Activated naive CD8-positive, alpha-beta T cell treated with anti-CD3 and anti-CD28 coated beads for 36 hours (primary cell): ENCODE measurements at places on chromosomes 11 and 22. TPM values are rescaled to one million over a fixed set of nuclear protein-coding genes. Genes with fewer than 3 reads are reported as not detected.
A peak's percentile ranks its signal among the peaks of the same experiment; 100 is the strongest.

KCNJ1 gene
- not detected for total RNA-seq

FGF19 gene
- total RNA-seq, result not detected

HSPB2 gene
- not detected for total RNA-seq

HBG2 gene
- not detected for total RNA-seq

CARD18 gene
- total RNA-seq, result not detected

- peak; percentile 48 for DNase-seq
- H3K4me1 ChIP-seq, result no peaks in the 10 kb centered on the region
- no peak overlapping the region for H3K27ac ChIP-seq
- peaks cover 13% of the 10 kb centered on the region for H3K36me3 ChIP-seq
Measured at GRCh38 chr22:38298312-38299005, 18.8 kb downstream of the CSNK1E start.

GRCh38 chr11:116329354-116330090, 443.3 kb downstream of the BUD13 start:
- H3K36me3 ChIP-seq, result no peaks in the 10 kb centered on the region
- DNase-seq, result no peak
- no peak overlapping the region for H3K27ac ChIP-seq

- H3K27me3 ChIP-seq, result no peaks in the 10 kb centered on the region
- H3K4me3 ChIP-seq, result no peak overlapping the region
- H3K4me1 ChIP-seq, result no peaks in the 10 kb centered on the region
- no peaks in the 10 kb centered on the region for H3K36me3 ChIP-seq
- no peak overlapping the region for H3K27ac ChIP-seq
Measured at GRCh38 chr11:24683583-24683982, 186.7 kb downstream of the LUZP2 start.

DNA sequence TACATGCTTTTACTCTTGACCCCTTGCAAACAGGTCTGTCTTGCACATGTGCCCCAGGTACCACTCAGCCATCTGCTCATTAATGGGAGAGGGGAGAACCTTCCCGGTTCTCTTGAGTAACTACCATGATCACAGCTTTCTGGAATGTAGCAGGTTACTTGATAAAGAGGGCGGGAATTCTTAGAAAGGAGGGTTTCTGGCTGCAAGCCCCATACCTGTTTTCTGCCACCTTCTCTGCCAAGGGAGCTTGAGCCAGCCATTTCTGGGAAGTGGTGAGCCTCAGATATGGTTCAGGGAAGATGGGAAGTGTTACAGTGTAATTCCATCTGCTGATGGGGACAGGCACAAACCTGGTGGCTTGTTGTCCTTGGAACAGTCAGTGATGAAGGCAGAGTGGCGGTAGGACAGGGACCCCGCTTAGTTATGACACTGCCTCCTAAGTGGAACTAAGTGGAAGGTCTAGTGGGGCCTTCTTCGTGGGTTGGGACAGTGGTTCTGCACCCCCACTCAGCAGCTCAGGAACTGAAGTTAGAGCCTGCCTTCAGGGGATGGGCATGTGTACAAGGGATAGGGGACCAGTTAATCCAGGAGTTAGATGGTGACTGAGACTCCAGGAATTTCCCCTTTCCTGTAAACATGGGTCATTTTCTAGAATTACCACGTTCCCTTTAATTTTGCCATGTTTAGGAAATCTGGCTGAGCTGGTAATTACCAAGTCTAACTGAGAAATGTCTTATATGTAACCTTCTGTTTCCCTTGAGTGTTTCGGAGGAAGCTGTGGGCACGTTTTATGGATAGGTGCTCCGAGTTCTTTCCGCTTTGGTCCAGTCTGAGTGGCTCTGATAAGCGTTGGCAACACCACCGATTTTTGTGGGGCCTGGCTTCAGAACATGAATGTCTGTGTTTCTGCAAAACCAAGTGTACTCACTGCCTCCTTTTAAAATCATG, 35.3 kb downstream of the BCR start:
- peaks cover 61% of the 10 kb centered on the region for H3K4me1 ChIP-seq
- no peaks in the 10 kb centered on the region for H3K27me3 ChIP-seq
- H3K27ac ChIP-seq, result peak overlapping the region; percentile 96
- DNase-seq, result no peak
- peaks cover 13% of the 10 kb centered on the region for H3K36me3 ChIP-seq
- H3K4me3 ChIP-seq, result peak overlapping the region; percentile 56

DNA sequence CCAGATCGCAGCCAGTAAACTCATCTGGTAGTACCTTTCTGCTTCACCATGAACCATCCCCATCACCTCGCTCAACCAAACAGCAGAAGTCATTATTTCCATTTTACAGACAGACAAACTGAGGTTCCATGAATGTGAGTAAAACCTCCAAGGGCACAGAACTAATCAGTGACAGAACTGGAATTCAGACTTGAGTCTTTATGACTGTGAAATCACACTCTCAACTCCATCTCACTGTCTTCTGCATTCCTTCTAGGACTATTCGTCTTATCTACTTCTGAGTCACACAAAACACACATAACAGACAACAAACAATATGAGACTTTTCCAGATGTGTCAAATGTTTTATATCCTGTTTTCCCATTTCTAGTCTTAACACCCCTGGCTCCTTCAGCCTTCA, 9.3 kb upstream of the NUP50 start:
- H3K27me3 ChIP-seq, result no peaks in the 10 kb centered on the region
- no peak for DNase-seq
- H3K4me1 ChIP-seq, result peaks cover 10% of the 10 kb centered on the region
- H3K36me3 ChIP-seq, result peaks cover 18% of the 10 kb centered on the region
- H3K27ac ChIP-seq, result no peak overlapping the region
- no peak overlapping the region for H3K4me3 ChIP-seq

GRCh38 chr22:47064416-47064815, 302.0 kb downstream of the TBC1D22A start:
- H3K36me3 ChIP-seq, result peaks cover 21% of the 10 kb centered on the region
- H3K27ac ChIP-seq, result no peak overlapping the region
- no peaks in the 10 kb centered on the region for H3K27me3 ChIP-seq

DNA sequence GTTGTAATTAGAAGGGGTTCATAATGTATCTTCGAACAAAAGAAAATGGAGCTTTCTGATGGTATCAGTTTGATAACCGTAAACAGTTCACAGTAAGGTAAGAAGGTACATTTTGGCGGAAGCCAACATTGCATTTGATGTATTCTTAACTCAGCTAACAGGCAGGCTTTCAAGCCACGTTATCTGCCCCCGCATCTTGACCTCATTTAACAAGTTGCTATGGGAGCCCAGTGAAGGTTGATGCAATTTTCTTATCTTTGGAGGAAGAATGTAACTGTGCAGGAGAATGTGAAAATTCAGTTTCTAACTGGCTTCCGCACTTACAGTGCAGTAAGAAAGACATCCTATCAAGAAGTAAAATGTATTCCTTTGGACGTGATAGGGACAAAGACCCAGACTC, 110.6 kb downstream of the ETS1 start:
- no peaks in the 10 kb centered on the region for H3K27me3 ChIP-seq
- H3K4me1 ChIP-seq, result peaks cover 97% of the 10 kb centered on the region
- H3K27ac ChIP-seq, result peak overlapping the region; percentile 98
- no peak for DNase-seq

DNA sequence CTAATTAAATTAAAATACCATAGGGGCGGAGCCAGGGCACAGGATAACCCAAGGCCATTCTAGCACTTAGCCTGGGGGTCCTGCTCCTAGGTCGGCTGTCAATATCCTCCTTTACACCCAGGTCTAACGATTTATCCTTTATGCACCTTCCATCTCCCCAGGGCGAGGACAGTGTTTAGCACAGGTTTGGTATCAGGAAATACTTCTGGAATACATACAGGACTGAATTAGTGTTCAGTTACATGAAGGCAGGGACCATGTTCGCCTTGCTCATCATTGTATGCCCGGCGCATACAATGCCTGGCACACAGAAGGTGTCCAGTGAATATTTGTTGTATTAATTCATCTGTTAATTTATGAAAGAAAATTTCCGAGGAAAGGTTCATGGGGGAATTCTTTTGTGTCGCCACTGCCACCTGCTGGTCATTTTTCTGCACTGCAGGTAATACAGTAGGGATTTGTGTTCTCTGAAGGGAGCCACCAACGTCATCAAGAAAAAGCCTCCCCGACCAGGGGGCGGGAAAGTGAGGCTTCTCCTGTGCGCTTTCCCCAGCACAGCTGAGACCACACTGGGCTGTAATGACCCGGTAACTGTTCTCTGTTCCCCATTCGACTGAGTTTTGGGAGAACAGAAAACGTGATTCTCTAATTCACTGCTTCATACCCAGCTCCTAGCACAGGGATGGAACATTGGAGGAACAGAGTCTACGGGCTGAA, 68.7 kb upstream of the ASPHD2 start:
- H3K4me1 ChIP-seq, result peaks cover 6% of the 10 kb centered on the region
- no peak overlapping the region for H3K27ac ChIP-seq
- H3K36me3 ChIP-seq, result no peaks in the 10 kb centered on the region
- peaks cover 16% of the 10 kb centered on the region for H3K27me3 ChIP-seq
- DNase-seq, result peak; percentile 48
- H3K4me3 ChIP-seq, result peak overlapping the region; percentile 14

- no peak overlapping the region for H3K27ac ChIP-seq
- H3K4me1 ChIP-seq, result no peaks in the 10 kb centered on the region
- no peaks in the 10 kb centered on the region for H3K36me3 ChIP-seq
Measured at GRCh38 chr11:70578371-70578770, 180.0 kb downstream of the CTTN start.

DNA sequence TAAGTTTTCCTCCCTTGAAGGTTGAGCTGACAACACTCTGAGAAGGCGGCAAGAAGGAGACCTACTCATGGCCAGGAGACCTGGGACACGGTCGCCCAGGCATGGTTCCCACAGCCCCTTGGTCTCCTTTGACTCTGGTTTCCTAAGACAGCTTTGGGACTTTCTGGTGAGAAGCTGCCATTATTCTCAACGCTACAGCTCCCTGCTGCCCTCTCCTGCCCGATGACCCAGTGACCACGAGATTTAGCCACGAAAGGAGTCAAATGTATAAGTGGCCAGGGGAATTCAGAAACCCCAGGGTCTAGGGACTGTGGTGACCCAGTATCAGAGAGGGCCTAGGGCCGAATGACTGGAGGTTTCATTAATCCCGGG, 699 bp upstream of the SDF2L1 start:
- no peaks in the 10 kb centered on the region for H3K27me3 ChIP-seq
- DNase-seq, result no peak
- peaks cover 23% of the 10 kb centered on the region for H3K4me1 ChIP-seq
- peaks cover 16% of the 10 kb centered on the region for H3K36me3 ChIP-seq
- no peak overlapping the region for H3K27ac ChIP-seq
- peak overlapping the region; percentile 77 for H3K4me3 ChIP-seq

DNA sequence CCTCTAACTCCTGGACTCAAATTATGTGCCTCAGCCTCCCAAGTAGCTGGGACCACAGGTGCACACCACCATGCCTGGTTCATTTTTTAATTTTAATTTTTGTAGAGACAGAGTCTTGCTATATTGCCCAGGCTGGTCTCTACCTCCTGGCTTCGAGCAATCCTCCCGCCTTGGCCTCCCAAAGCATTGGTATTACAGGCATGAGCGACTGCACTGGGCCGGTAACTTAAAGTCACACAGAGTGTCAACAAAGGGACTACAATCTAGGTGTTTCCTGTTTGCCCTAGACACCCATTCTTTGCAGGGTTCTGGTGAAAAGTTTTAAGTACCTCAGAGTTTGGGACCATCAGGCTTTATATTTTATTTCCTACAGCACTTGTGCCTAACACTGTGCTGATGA, 8.4 kb downstream of the UVRAG start:
- H3K4me1 ChIP-seq, result peaks cover 43% of the 10 kb centered on the region
- no peaks in the 10 kb centered on the region for H3K27me3 ChIP-seq
- no peak overlapping the region for H3K27ac ChIP-seq
- peaks cover 18% of the 10 kb centered on the region for H3K36me3 ChIP-seq
- DNase-seq, result no peak

DNA sequence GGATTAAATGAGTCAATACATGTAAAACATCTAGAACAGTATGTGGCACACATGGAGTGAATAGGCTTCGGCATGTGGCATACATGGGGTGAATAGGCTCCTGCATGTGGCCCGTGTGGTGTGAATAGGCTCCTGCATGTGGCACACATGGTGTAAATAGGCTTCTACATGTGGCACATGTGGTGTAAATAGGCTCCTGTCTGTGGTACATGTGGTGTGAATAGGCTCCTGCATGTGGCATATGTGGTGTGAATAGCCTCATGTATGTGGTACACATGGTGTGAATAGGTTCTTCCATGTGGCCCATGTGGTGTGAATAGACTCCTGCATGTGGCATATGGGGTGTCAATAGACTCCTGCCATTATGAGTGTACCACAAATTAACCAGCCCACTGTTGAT, 219.1 kb upstream of the KIRREL3 start:
- no peaks in the 10 kb centered on the region for H3K36me3 ChIP-seq
- H3K4me3 ChIP-seq, result no peak overlapping the region
- no peak for DNase-seq
- no peaks in the 10 kb centered on the region for H3K4me1 ChIP-seq

DNA sequence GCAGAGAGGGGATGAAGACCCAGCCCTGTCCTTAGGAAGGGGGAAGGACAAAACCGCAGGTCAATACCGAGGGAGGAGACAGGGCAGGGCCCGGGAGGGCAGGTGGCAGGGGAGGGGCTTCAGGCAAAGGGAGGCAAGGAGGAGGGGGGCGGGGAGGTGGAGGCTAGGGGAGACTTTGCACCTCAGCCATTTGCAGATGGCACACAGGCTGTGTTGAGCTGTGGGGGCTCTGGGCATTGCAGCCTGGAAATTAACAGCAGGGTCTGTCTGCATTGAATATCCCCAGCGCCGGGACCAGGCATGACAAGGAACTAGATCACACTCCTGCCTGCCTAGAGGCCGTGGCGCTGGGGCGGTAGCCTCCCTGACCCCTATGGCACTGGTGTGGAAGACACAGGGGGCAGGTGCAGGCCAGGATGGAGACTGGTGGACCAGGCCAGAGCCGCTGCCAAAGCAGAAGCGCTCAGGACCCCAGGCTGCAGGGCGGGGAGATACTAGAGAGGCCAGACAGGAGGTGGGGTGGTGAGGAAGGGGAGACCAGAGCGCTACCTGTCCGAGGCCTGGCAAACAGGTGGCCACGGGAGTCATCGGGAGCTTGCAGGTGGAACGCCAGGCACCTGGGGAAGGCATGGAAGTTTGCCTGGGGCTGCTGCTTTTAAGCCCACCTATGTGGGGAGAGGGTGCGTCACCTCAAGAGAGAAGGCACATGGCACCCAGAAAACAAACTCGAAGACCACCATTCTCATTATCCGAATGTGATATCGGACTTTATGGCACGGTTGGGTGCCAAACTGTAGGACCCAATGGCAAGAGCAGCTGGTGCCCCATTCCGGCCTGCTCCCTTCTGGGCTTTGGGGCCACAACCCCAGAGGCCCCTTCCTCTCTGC, 11.5 kb downstream of the CBX6 start:
- H3K4me1 ChIP-seq, result peaks cover 4% of the 10 kb centered on the region
- no peak for DNase-seq
- H3K4me3 ChIP-seq, result no peak overlapping the region

- no peak for DNase-seq
- peaks cover 2% of the 10 kb centered on the region for H3K36me3 ChIP-seq
- H3K4me3 ChIP-seq, result no peak overlapping the region
- peaks cover 62% of the 10 kb centered on the region for H3K27me3 ChIP-seq
- H3K27ac ChIP-seq, result no peak overlapping the region
Measured at GRCh38 chr22:28670756-28671155, 8.9 kb downstream of the TTC28 start.

- no peak for DNase-seq
- H3K36me3 ChIP-seq, result peaks cover 3% of the 10 kb centered on the region
- H3K27me3 ChIP-seq, result no peaks in the 10 kb centered on the region
- H3K27ac ChIP-seq, result no peak overlapping the region
- H3K4me3 ChIP-seq, result no peak overlapping the region
- H3K4me1 ChIP-seq, result peaks cover 4% of the 10 kb centered on the region
Measured at GRCh38 chr11:134100171-134100570, 31.3 kb downstream of the JAM3 start.

- H3K36me3 ChIP-seq, result peaks cover 22% of the 10 kb centered on the region
- no peak overlapping the region for H3K4me3 ChIP-seq
- peaks cover 23% of the 10 kb centered on the region for H3K4me1 ChIP-seq
- no peak overlapping the region for H3K27ac ChIP-seq
- no peaks in the 10 kb centered on the region for H3K27me3 ChIP-seq
Measured at GRCh38 chr22:38718414-38718813, 12.7 kb downstream of the GTPBP1 start.
